Activated CD4-positive, alpha-beta T cell treated with anti-CD3 and anti-CD28 coated beads, Interleukin-2, amount 10 ng/mL, durations not matched to agents 24 days and 14 days (primary cell): ENCODE measurements at places on chromosomes 12 and 14. TPM values are rescaled to one million over a fixed set of nuclear protein-coding genes. Genes with fewer than 3 reads are reported as not detected.

- no peak overlapping the region for H3K4me3 ChIP-seq
- no peak for DNase-seq
- no peaks in the 10 kb centered on the region for H3K27me3 ChIP-seq
- H3K27ac ChIP-seq = no peak overlapping the region
- H3K36me3 ChIP-seq = no peaks in the 10 kb centered on the region
These were observed 409.5 kb upstream of the LMO3 start for GRCh38 chr12:17015501-17015900.

The SCN8A gene
- 0.12 and 0.38 TPM in 2 replicates for total RNA-seq

- no peak overlapping the region for H3K4me3 ChIP-seq
- H3K27ac ChIP-seq = no peak overlapping the region
- no peak for DNase-seq
- H3K4me1 ChIP-seq = no peaks in the 10 kb centered on the region
These were observed 351.0 kb downstream of the NAV3 start for GRCh38 chr12:78181544-78182162.

DNA sequence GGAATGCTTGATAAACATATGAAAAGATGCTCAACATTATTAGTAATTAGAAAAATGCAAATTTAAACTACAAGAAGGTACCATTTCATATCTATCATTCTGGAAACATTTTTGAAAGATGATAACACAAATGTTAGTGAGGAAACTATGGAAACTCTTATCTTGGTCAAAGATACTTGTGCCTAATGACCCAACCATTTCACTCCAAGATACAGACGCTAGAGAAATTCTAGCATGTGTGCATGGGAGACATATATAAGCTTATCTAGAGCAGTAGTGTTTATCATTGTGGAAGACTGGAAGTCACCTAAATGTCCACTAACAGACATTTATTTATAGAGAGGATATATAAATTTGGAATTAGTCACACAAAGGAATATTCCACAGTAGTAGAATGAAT, 143.1 kb upstream of the HMGA2 start:
- H3K4me1 ChIP-seq = no peaks in the 10 kb centered on the region
- H3K27me3 ChIP-seq = no peaks in the 10 kb centered on the region
- no peaks in the 10 kb centered on the region for H3K36me3 ChIP-seq

GRCh38 chr14:77426396-77426795, 3.1 kb upstream of the NOXRED1 start:
- no peaks in the 10 kb centered on the region for H3K4me1 ChIP-seq
- H3K4me3 ChIP-seq = no peak overlapping the region
- DNase-seq = no peak

DNA sequence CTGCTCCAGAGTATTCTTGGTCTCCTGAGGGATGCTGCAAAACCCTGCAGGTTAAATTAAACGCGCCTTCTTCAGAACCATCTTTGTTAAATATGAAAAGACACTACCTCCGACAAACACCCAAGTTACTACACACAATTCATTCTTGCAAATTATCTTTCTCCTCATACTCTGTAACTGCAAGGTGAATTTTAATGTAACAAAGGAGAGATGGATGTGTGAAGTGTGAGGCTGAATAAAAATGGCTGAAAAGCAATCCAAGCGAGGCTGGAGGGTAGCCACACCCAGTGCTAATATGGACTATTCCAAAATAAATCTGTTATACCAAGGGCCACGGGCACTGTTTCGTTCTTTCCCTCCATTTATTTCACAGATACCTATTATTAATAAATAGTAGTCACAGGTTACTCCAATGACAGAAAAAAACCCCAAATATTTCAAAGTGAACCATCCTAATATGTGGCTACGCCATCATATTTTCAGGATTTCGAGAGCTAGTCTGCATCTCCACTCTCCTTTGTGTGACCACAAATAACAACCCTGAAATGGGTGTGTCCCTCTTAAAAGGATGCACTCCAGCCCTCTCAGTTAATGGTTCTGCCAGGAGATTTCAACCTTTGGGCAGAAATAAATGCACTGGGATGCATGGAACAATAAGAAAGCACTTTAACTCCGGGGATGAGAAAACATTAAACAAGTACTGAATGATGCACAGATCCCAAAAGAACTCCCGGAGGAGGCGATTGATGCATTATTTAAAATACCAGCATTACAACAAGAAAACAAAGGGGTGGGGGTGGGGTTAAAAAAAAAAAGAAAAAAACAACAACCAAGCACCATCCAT, 53.1 kb upstream of the CCDC175 start:
- H3K36me3 ChIP-seq = no peaks in the 10 kb centered on the region
- H3K4me3 ChIP-seq = no peak overlapping the region
- no peak overlapping the region for H3K27ac ChIP-seq

DNA sequence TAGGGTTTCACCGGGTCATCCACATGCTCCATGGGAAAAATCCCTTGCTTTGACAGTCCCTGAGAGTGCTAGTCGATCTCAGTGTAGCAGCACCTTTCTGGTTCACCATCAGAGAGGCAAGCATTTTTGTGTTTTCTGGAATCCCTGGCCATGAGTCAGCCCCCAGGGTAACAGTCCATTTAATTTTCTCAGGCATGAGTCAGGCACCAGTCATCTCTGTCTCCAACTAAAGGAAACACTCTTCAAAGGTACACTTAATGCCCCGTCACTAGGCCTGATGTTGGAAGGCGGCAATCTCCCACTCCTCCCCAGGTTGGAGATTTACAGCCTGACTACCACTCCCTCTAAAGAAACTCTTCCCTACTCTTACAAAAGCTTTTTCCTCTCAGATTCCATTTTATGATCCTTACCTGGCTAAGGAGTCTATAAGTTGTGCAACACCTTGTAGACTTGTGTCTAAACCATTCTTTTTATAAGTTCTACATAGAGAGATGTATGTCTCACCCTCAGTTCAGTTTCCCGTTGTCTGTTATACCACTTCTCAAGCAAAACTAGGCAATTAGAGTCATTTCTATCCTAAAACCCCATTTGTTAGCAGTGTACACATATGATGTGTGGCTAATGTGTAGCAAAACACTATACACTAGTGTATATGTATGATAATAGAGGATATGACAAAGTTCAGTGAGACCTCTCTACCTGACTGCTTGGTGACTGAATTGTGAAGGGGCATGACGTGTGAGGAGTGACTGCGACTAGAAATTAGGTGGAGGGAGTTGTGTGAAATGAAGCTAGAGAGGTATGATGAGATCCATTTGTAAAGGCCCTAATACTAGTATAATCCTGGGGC, 24.6 kb downstream of the TMEM19 start:
- no peak overlapping the region for H3K4me3 ChIP-seq
- H3K27ac ChIP-seq = no peak overlapping the region
- peaks cover 7% of the 10 kb centered on the region for H3K4me1 ChIP-seq
- H3K27me3 ChIP-seq = peaks cover 8% of the 10 kb centered on the region

The SERPINA6 gene
- total RNA-seq = not detected in 2 replicates

- DNase-seq = no peak
- H3K27ac ChIP-seq = no peak overlapping the region
- H3K4me3 ChIP-seq = no peak overlapping the region
These were observed 133.7 kb upstream of the RASSF8 start for GRCh38 chr12:25824734-25825133.

- H3K4me3 ChIP-seq = no peak overlapping the region
- peaks cover 19% of the 10 kb centered on the region for H3K36me3 ChIP-seq
- H3K27ac ChIP-seq = no peak overlapping the region
- H3K27me3 ChIP-seq = peaks cover 2% of the 10 kb centered on the region
- H3K4me1 ChIP-seq = peaks cover 21% of the 10 kb centered on the region
These were observed 24.3 kb downstream of the MVK start for GRCh38 chr12:109597795-109598427.

GRCh38 chr12:91551927-91552326, 369.3 kb upstream of the DCN start:
- no peak overlapping the region for H3K27ac ChIP-seq
- H3K4me1 ChIP-seq = no peaks in the 10 kb centered on the region
- H3K4me3 ChIP-seq = no peak overlapping the region
- peaks cover 6% of the 10 kb centered on the region for H3K27me3 ChIP-seq
- no peaks in the 10 kb centered on the region for H3K36me3 ChIP-seq

The TBK1 gene
- 32.9 and 34.6 TPM in 2 replicates for total RNA-seq

The KCNK10 gene
- not detected in 2 replicates for total RNA-seq

DNA sequence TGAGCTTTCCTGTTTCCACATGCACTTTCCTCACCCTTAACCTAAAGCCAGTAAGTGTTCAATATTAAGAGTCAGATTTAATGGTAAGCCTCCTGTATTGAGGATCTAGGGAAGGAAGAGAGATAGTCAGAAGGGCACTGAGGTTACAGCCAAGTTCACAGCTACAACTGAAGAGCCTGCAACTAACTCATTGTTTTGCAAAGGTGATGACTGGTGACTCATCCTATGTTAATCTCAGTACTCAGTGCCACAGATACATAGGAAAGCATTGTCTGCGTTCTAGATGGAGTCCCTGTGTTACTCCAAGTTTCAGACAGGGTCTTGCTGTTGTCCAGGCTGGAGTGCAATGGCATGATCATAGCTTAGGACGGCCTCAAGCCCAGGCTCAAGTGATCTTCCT, 157.0 kb upstream of the RBM19 start:
- H3K4me1 ChIP-seq = no peaks in the 10 kb centered on the region
- no peak overlapping the region for H3K4me3 ChIP-seq

GRCh38 chr12:67989184-67989920, at the start of gene IFNG-AS1:
Gene IFNG-AS1 (plus strand): TSS chr12:67989447.
- peak within 1 kb of the TSS; percentile 1 for H3K27ac ChIP-seq
- H3K4me3 ChIP-seq = peak within 1 kb of the TSS; percentile 22
- H3K36me3 ChIP-seq = no peaks in the 10 kb centered on the region

- H3K36me3 ChIP-seq = no peaks in the 10 kb centered on the region
- H3K4me3 ChIP-seq = no peak overlapping the region
- no peaks in the 10 kb centered on the region for H3K4me1 ChIP-seq
- no peak for DNase-seq
- no peak overlapping the region for H3K27ac ChIP-seq
- no peaks in the 10 kb centered on the region for H3K27me3 ChIP-seq
These were observed 56.4 kb downstream of the RASSF9 start for GRCh38 chr12:85779768-85780167.

The RBMS2 gene
- total RNA-seq = 4.1 and 5.8 TPM in 2 replicates

DNA sequence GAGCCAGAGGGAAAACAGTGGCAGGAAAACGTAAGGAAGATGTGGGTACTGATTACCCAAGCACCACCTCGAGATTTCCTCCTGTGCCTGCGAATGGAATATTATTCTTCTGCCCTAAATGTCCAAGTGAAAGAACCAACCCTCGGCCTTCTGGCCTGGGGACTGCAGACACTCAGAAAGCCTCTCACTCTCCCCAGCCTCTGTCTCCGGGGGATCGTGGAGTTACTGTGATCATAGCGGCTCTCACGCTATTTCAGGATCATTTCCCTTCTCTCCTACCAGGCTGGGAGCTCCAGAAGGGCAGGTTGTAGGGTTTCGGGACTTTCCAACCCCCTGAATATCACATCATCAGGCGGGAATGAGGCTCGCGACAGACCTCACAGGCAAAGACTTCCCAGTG, 68.9 kb downstream of the KDM2B start:
- no peak for DNase-seq
- no peak overlapping the region for H3K27ac ChIP-seq
- H3K4me1 ChIP-seq = peaks cover 7% of the 10 kb centered on the region
- H3K36me3 ChIP-seq = peaks cover 25% of the 10 kb centered on the region
- H3K4me3 ChIP-seq = no peak overlapping the region

- H3K4me1 ChIP-seq = no peaks in the 10 kb centered on the region
- H3K27ac ChIP-seq = no peak overlapping the region
- no peaks in the 10 kb centered on the region for H3K36me3 ChIP-seq
- H3K27me3 ChIP-seq = no peaks in the 10 kb centered on the region
These were observed 153.4 kb downstream of the PIK3C2G start for GRCh38 chr12:18414671-18415070.

GRCh38 chr14:61953602-61954001, 191.4 kb downstream of the SNAPC1 start:
- no peak for DNase-seq
- no peaks in the 10 kb centered on the region for H3K36me3 ChIP-seq
- H3K27me3 ChIP-seq = peaks cover 27% of the 10 kb centered on the region
- no peak overlapping the region for H3K27ac ChIP-seq
- H3K4me3 ChIP-seq = no peak overlapping the region
- no peaks in the 10 kb centered on the region for H3K4me1 ChIP-seq

DNA sequence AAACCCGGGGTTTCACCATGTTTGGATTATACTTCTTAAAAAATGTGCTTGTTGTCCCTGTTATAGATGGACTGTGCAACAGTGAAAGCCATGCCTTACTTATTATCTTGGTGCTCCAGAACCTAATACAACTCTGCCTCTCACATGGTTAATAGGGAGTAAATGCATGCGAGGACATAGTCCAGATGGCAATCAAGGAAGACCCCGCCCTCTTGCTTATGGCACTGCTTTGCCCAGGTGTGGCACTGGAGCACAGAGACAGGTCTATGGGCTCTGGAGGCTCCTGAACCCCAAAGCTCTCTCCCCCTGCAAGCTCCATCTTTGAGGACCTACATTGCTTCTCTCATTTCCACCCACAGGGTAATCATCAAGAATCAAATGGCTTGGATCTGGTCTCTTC, 162.1 kb upstream of the NTF3 start:
- H3K27me3 ChIP-seq = no peaks in the 10 kb centered on the region
- H3K4me1 ChIP-seq = no peaks in the 10 kb centered on the region
- no peak overlapping the region for H3K27ac ChIP-seq
- no peak for DNase-seq
- H3K36me3 ChIP-seq = no peaks in the 10 kb centered on the region

DNA sequence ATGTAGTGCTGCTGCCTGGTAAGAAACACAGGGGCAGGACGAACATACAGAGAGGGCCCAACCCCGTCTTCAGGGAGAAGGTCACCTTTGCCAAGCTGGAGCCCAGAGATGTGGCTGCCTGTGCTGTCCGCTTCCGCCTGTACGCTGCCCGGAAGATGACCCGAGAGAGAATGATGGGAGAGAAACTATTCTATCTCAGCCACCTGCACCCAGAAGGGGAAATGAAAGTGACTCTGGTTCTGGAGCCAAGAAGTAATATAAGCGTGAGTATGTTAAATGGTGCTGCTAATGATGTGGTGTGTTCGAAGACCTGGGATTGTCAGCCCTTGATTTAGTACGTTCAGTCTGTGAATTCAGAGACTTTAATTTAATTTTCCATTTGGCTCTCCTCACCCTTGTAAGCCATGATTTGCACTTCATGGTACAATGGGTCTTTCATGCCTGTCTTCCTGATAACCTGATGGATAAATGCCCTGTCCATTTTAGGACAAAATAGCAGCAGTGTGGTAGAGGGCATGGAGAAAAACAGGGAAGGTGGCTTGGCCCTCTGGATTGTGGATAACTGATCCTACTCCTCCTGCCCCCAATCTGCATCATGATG, 318.9 kb downstream of the SNAPC1 start:
- no peak overlapping the region for H3K4me3 ChIP-seq
- peaks cover 9% of the 10 kb centered on the region for H3K27me3 ChIP-seq
- H3K27ac ChIP-seq = no peak overlapping the region
- DNase-seq = peak; percentile 47
- H3K4me1 ChIP-seq = peaks cover 11% of the 10 kb centered on the region
- H3K36me3 ChIP-seq = no peaks in the 10 kb centered on the region
